SHP77 (cell line): ENCODE measurements at places on chromosomes 1 and 21.

DNA sequence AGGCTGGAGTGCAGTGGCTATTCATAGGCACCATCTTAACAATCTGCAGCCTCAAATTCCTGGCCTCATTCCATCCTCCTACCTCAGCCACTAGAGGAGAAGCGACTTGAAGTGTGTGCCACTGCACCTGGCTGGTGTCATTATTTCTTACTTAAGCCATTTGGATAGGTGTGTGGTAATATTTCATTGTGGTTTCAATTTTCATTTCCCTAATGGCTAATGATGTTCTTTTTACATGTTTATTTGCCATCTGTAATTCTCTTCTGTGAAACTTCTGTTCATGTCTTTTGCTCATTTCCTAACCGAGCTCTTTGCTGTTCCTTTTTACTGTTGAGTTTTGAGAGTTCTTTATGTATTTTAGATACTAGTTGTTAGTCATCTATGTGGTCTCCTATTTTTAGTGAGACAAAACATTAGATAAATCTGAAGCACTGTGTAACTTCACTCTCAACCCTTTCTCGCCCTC, 66.8 kb downstream of the SLC27A3 start:
- no peak for DNase-seq

- no peak for DNase-seq
Observed at GRCh38 chr21:44720170-44720569, 8.8 kb upstream of the TSPEAR start.

DNA sequence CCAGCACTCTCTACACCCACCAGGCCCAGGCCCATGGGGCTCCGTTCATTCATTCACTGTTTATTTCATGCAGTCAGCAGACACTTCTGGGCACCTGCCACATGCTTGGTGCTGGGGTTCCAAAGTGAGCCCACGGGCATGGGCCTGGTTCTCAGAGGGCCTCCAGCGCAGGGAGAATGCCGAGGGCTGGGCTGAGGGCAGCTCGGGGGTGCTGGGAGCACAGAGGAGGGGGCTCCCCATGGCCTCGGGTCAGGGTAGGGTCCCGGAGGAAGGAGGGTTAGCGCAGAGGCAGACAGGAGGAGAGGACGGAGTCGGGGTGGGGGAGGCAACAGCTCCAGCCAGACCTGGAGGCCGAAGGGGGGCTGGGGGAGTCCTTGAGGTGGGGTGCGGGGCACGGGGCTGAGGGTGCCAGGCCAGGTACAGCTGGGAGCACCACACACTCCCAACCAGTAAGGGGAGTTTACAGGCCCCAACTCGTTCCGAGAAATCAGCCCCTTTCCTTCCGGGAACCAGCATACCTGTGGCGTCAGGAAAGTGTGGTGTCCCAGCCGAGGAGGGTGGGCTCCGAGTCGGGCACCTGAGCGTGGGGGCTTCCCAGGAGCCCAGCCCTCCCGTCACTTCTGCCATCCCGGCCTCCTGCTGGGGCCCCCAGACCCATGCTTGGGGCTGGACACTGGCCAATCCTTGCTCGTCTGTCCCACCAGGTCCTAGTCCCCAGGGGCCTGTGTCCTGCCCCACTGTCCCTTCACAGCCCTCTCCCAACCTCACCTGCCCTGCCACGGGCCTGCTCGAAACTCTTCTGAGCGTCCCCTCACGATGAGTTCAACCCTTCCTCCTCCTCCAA, 10.8 kb downstream of the ARHGEF16 start:
- no peak for DNase-seq

GRCh38 chr1:65069011-65069565, 78.9 kb upstream of the AK4 start:
- DNase-seq = peak; percentile 52

- DNase-seq = no peak
Observed at GRCh38 chr1:228752675-228753265, 17.5 kb downstream of the RHOU start.

- DNase-seq = no peak
Observed at GRCh38 chr1:180155182-180155682, 563 bp downstream of the QSOX1 start.

DNA sequence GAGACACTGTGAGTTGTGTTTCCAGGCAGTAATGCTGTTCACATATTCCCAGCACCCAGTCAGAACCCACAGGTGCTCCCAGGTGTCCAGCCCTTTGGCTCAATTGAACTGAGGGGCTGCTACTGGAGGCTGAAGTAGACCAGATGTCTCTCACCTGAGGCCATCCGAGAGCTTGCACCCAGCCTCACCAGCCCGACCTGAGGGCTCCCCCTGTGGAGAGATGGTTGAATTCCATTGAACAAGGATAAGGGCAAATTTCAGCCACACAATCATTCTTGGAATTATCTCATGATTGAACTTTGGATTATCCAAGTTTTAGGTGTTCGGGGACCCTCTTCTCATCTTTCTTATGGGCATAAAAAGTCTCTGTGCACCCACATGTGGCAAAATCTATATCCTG, 52.1 kb downstream of the OBSCN start:
- no peak for DNase-seq

- no peak for DNase-seq
Observed at GRCh38 chr1:7013833-7014639, 228.8 kb downstream of the CAMTA1 start.

DNA sequence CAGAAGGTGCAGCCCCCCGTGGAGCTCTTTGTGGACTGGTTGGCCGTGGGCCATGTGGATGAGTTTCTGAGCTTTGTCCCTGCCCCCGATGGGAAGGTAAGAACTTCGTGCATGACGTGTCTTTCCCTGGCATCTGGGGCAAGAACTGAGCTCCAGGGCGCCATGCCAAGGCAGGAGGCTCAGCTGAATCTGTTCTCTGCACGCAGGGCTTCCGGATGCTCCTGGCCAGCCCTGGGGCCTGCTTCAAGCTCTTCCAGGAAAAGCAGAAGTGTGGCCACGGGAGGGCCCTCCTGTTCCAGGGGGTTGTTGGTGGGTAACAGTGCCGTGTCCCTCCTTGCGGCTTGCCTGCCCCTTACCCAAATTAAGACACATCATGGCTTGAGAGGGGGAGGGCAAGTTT, 27.7 kb downstream of the PADI3 start:
- no peak for DNase-seq

- no peak for DNase-seq
Observed at GRCh38 chr1:183417772-183418491, at the start of gene NMNAT2. NMNAT2 (minus strand) TSS chr1:183418380; CDS start chr1:183418267, 113 bp downstream.
